ENCODE measurements at places on chromosomes 2 and 18. TPM values are rescaled to one million over a fixed set of nuclear protein-coding genes. Genes with fewer than 3 reads are reported as not detected.

- H3K4me3 ChIP-seq, result no peak overlapping the region
- no peaks in the 10 kb centered on the region for H3K27me3 ChIP-seq
- no peaks in the 10 kb centered on the region for H3K4me1 ChIP-seq
- H3K27ac ChIP-seq, result no peak overlapping the region
- no peaks in the 10 kb centered on the region for H3K36me3 ChIP-seq
Measured at GRCh38 chr2:151030663-151031230, 230.9 kb downstream of the RBM43 start.

- no peaks in the 10 kb centered on the region for H3K27me3 ChIP-seq
- DNase-seq, result no peak
- H3K4me1 ChIP-seq, result no peaks in the 10 kb centered on the region
- H3K4me3 ChIP-seq, result no peak overlapping the region
Measured at GRCh38 chr2:102367331-102367971, 11.9 kb downstream of the IL18R1 start.

- peak overlapping the region; percentile 22 for H3K4me3 ChIP-seq
- H3K27ac ChIP-seq, result peak overlapping the region; percentile 88
- no peaks in the 10 kb centered on the region for H3K27me3 ChIP-seq
- DNase-seq, result no peak
Measured at GRCh38 chr2:223860809-223861738, 23.7 kb upstream of the AP1S3 start.

DNA sequence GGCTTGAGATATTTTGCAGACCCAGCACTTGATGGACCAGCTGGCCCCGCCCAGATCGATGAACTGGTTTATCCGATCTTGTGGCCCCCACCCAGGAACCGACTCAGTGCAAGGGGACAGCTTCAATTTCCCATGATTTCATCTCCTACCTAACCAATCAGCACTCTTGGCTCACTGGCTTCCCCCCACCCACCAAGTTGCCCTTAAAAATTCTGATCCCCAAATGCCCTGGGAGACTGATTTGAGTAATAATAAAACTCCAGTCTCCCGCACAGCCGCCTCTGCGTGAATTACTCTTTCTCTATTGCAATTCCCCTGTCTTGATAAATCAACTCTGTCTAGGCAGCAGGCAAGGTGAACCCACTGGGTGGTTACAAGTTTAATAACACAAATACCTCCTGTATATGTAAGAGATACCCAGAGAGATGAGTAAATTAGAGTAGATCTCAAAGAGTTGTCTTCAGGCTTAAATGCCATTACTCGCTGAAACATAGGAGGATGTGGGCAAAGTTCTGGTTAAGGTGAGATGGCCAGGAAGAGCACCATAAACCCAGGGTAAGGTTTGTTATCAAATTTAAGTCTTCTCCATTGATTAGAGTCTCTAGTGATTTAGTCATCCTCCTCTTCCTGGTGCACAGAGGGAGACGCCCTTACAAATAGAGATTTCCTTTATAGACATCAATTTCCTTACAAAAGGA, 222.8 kb downstream of the ARL4C start:
- H3K27ac ChIP-seq, result no peak overlapping the region
- DNase-seq, result no peak
- no peaks in the 10 kb centered on the region for H3K27me3 ChIP-seq
- no peaks in the 10 kb centered on the region for H3K4me1 ChIP-seq
- H3K4me3 ChIP-seq, result no peak overlapping the region
- no peaks in the 10 kb centered on the region for H3K36me3 ChIP-seq

DNA sequence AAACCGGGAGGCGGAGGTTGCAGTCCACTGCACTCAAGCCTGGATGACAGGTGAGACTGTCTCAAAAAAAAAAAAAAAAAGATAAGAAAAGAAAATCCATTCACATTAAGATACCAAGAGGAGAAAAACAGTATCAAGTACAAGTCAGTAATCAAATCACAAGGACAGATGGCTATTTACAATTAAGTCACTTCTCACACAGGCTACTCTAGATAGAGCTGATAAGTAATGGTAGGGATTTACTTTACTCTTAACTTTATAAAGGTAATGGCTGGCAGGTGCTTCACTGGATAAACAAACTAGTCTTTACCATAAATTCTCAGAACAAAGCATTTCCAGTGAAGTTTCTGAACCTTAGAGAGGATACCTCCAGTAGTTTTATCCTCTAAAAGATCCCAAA, 11.5 kb downstream of the SF3B1 start:
- no peaks in the 10 kb centered on the region for H3K27me3 ChIP-seq
- no peaks in the 10 kb centered on the region for H3K36me3 ChIP-seq
- no peak overlapping the region for H3K4me3 ChIP-seq
- peaks cover 17% of the 10 kb centered on the region for H3K4me1 ChIP-seq
- no peak for DNase-seq

DNA sequence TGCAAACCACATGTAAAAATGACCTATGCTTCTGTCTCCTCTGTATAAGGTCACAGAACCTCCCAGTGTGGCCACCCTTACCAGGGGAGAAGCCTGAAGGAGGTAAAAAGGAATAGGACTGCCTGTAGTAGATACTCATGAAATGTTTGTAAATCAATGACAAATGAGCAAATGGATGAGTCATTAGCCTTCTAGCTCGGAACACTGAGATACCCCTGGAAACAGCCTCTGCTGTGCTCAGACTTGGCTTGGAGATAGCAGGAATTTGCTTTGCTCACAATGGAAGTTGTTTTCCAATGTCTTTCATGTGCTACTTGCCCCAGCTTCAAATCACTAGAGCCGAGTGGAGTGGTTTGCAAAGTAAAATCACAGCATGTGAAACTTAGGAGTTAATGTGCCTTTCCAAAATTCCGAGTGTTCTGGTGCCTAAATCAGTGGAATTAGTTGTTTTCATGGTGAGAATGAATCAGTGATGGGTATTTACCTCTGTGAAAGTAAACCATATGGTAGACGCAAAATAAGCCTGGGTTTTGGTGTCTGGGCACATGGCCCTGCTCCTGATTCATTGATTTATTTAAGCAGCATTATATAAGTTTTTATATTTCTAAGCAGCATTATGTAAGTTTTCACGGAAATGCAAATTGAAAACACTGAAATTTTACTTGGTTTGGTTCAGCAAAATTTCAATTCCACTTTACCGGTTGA, 154.0 kb upstream of the MAP3K20 start:
- H3K27me3 ChIP-seq, result no peaks in the 10 kb centered on the region
- H3K4me1 ChIP-seq, result peaks cover 21% of the 10 kb centered on the region
- peak overlapping the region; percentile 37 for H3K27ac ChIP-seq
- no peak overlapping the region for H3K4me3 ChIP-seq

DNA sequence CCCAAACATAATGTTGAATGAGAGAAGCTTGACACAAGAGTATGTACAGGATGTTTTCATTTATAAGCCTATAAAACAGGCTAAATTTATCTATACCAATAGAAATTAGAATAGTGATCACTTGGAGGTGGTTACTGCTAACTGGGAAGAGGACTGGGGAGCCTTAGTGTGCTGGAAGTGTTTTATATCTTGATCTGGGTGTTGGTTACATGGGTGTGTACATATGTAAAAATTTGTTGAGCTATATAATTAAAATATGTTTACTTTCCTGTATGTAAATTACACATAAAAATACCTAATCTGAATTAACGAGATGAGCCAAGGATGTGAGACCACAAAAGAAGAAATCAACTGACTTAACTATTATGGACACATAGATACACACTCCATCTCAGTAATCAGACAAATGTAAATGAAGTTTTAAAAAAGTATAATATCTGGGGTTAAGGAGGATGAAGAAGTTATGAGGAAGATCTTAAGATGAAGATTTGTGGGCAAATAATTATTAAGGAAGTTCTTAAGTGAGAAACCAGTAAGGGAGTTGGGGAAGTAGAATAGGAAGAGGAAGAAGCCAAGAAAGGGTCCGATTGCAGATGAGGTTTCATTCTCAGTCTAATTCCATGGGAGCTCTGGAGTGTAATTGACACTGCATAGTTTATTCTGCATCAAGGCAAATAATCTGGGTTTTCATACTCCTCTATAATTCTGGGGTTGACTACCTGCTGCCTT, 32.3 kb upstream of the NABP1 start:
- H3K4me1 ChIP-seq, result peaks cover 4% of the 10 kb centered on the region
- H3K27ac ChIP-seq, result no peak overlapping the region
- no peak overlapping the region for H3K4me3 ChIP-seq
- no peaks in the 10 kb centered on the region for H3K36me3 ChIP-seq

DNA sequence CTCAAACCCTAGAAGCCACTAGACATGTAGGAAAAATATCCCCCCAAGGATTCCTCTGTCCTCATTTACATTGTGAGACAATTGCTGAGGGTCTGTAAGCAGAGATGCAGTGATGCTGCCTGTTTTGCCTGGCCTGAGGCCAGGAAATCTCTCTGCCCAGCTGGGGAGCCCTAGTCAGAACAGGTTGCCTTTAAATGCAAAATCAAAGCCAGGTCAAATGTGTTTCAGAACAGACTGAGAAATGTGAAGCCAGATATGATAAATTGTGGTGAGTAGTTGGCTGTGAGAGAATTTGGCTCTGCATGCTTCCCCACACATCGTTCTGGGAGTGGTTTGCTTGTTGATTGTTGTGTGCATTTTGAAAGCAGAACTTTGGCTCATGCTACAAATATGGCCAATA, 38.4 kb upstream of the NXPH2 start:
- H3K27me3 ChIP-seq, result no peaks in the 10 kb centered on the region
- DNase-seq, result no peak
- H3K4me3 ChIP-seq, result no peak overlapping the region

The HOXD1 gene
- total RNA-seq, result 7.7 TPM

The SUMO1 gene
- total RNA-seq, result 119 TPM

Data from type B pancreatic cell (in vitro differentiated cells).